Glomerular endothelial cell (primary cell): ENCODE measurements at places on chromosomes 11 and 22.

DNA sequence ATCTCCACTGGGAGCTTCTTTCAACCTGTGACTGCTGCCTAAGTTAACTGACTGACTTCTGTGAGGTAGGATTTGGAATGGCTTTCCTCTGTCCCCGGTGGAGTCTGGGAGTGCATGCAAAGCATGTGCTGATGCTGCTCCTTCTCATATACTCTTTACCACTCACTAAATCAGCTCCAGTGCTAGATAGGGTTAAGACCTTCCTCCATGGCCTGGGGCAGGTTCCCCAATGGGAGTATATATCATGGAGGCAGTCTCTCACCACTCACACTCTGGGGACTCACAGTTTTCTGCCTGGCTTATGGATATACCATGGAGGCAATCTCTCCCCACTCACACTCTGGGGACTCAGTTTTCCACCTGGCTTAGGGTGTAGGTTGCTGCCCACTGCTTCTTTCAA, 10.1 kb upstream of the FANCF start:
- DNase-seq: no peak

GRCh38 chr11:87879118-87879517, 296.1 kb downstream of the RAB38 start:
- no peak for DNase-seq

GRCh38 chr11:9850224-9850895, 186.5 kb downstream of the SWAP70 start:
- no peak for DNase-seq

GRCh38 chr11:119512369-119512768, 89.4 kb upstream of the THY1 start:
- DNase-seq: no peak
